ENCODE measurements at places on chromosomes 5 and 9. TPM values are rescaled to one million over a fixed set of nuclear protein-coding genes. Genes with fewer than 3 reads are reported as not detected.

DNA sequence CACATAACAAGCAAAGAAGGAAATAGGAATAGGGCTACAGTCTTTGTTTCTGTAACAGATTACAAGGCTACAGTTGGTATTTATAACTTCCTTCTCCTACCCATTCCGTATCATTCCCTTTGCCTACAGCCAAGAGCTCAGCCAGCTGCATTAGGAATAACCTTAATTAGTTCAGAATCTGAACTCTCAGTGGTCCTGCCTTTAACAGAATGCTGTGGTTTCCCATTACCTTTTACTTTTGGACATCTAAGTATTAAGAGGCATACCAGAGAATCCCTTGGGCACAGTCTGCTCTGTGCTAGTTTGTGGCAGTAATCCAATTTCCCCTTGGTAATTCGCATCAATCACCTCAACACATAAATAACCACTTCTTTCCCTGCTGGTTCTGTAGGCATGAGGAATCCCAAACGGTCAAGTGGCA, 44.2 kb downstream of the PKD2L2 start:
- peaks cover 17% of the 10 kb centered on the region for H3K36me3 ChIP-seq
- no peak overlapping the region for H3K4me3 ChIP-seq
- H3K27ac ChIP-seq: no peak overlapping the region

DNA sequence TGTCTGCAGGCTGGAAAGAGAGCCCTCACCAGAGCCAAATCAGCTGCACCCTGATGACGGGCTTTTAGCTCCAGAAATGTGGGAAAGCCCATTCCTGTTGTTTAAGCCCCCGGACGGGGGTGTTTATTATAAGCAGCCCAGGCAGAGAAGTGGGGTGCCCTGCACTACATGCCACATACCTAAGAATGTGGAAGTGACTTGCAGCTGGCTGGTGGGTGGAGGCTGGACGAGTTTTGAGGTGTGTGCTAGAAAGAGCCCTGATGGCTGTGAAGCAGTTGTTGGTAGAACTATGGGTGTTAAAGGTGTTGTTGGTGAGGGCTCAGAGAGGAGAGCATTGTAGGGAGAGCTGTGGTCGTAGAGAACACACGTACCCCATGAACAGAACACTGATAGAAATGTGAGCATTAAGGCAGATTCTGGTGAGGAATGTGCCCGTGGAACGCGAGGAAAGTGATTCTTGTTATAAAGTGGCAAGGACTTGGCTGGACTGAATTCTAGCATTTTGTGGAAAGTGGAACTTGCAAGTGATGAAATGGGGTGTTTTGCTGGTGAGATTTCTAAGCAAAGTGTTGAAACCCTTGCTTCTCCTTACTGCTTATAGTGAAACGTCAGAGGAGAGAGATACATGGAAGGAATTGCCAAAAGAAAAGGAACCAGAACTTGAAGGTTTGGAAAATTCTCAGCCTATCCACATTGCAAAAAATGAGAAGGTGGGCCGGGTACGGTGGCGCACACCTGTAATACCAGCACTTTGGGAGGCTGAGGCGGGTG, 38.9 kb downstream of the AHRR start:
- no peak for DNase-seq
- peaks cover 19% of the 10 kb centered on the region for H3K27me3 ChIP-seq
- no peak overlapping the region for H3K27ac ChIP-seq
- no peaks in the 10 kb centered on the region for H3K4me1 ChIP-seq
- no peak overlapping the region for H3K4me3 ChIP-seq
- H3K36me3 ChIP-seq: peaks cover 6% of the 10 kb centered on the region

DNA sequence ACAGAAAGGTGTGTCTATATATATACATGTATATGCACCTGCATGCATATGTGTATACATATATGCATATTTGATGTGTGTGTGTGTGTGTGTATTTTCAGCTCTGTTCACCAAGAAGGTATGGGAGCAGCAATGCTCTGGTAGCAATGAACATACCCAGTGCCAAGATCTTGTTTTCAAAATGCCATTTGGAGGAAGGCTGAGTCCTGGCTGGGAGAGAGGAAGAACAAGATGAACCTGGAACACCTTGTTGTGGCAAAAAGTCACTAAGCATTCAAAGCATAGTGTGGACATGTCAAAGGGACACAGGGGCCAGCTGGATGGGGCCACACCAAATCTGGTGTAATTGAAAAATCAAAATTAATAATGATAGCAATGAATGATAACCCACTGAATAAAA, 31.8 kb upstream of the NEK6 start:
- H3K36me3 ChIP-seq: peaks cover 7% of the 10 kb centered on the region
- H3K4me1 ChIP-seq: peaks cover 43% of the 10 kb centered on the region
- no peak for DNase-seq
- no peak overlapping the region for H3K27ac ChIP-seq
- no peak overlapping the region for H3K4me3 ChIP-seq

DNA sequence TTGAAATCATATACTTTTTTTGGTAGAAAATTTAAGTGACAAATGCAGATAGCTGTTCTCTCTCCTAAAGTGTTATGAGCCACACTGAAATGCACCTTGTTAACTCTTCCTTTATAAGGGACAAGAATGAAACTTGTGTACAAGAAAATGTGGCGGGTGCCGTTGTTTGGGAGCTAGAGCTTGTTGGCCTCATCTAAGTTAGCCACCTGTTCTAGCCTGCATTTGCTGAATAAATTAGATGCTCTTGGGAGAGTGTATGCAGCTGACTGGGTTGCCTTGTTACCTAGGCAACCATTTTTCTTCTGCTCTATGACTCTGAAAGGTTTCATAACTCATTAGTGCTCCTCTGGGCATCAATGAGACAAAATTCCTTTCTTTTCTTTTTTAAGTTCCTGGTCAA, 174.3 kb downstream of the TAF11L14 start:
- no peaks in the 10 kb centered on the region for H3K4me1 ChIP-seq
- H3K36me3 ChIP-seq: no peaks in the 10 kb centered on the region
- H3K27ac ChIP-seq: no peak overlapping the region
- no peak overlapping the region for H3K4me3 ChIP-seq
- no peaks in the 10 kb centered on the region for H3K27me3 ChIP-seq
- DNase-seq: no peak

GRCh38 chr5:159786901-159787691, 129.2 kb upstream of the ADRA1B start:
- no peak overlapping the region for H3K4me3 ChIP-seq
- H3K27ac ChIP-seq: no peak overlapping the region
- H3K36me3 ChIP-seq: no peaks in the 10 kb centered on the region

DNA sequence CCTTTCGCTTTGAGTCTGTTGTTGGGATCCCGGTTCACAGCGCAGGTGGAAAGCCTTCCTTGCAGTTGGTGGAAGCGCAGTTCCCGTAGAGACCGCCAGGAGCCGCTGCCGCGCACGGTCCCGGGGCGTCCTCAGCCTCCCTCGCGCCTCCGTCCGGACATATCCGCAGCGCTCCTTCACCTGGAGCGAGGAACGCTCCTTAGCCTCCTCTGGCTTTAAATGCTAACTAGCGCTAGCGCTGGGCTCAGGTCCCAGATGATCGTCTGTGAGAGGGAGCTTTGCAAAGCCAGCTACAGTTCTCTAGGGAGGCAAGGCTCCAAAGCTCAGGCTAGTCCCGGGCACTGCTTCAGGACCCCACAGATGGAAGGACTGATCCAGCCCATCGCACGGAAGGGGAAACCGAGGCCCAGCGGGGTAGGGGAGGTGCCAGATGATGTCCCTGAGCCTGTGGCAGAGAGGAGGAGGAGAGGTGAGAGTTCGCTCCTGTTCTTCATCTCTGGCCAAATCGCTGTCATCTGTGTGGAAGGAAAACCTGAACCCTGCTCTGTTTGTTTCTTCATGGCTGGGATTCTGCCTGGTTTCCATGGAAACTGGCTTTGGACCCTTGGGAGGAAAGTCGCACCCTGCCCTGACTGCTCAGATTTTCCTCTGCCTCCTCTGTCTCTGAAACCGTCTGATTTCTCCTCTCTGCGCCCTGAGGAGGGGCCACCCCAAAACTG, 31.4 kb downstream of the COL15A1 start:
- peak; percentile 84 for DNase-seq
- H3K27me3 ChIP-seq: peaks cover 23% of the 10 kb centered on the region
- H3K27ac ChIP-seq: no peak overlapping the region
- peaks cover 7% of the 10 kb centered on the region for H3K4me1 ChIP-seq
- H3K4me3 ChIP-seq: no peak overlapping the region

GRCh38 chr5:126984632-126985031, 45.7 kb downstream of the MARCHF3 start:
- H3K4me1 ChIP-seq: no peaks in the 10 kb centered on the region
- no peak overlapping the region for H3K4me3 ChIP-seq
- no peaks in the 10 kb centered on the region for H3K36me3 ChIP-seq
- DNase-seq: no peak
- H3K27ac ChIP-seq: no peak overlapping the region

- no peak overlapping the region for H3K27ac ChIP-seq
- H3K36me3 ChIP-seq: no peaks in the 10 kb centered on the region
- no peaks in the 10 kb centered on the region for H3K27me3 ChIP-seq
- H3K4me3 ChIP-seq: no peak overlapping the region
- no peaks in the 10 kb centered on the region for H3K4me1 ChIP-seq
Observed at GRCh38 chr5:29950416-29951145, 1242.9 kb upstream of the CDH6 start.

DNA sequence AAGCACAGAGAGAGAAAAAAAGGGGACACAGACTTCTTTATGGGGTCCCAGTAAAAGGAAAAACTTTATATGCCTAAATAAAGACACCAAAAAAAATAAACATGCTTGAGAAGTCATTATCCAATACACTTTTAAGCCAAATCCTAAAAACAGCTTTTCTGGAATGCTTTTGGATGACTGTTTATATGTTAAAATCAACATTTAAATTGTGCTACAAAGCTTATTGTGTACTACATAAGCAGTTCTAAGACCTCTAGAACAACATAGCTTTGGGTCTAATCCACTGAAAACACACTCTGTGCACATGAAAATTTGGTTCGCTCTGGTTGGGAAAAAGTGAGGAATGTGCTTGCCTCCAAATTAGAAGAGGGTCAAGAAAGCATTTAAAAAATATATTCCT, 92.5 kb downstream of the EBF1 start:
- H3K36me3 ChIP-seq: peaks cover 11% of the 10 kb centered on the region
- H3K27ac ChIP-seq: no peak overlapping the region
- H3K4me3 ChIP-seq: no peak overlapping the region
- H3K27me3 ChIP-seq: peaks cover 13% of the 10 kb centered on the region
- peaks cover 39% of the 10 kb centered on the region for H3K4me1 ChIP-seq

DNA sequence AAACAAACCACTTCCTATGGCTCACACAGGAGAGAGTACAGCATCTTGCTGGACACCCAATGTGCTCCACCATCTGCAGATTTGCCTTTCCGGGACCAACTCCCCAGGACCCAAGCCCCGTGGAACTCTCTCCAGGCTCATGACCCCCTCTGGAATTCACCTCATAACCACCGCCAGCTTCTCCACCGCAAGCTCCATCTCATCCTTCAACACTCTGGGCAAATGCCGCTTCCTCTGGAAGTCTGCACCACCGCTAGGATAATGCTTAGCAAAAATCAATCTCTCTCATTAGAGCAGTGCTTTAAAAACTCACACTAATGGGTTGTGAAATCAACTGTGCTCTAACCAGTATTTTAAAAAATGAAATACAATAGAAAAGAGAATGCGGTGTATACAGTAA, 150.0 kb downstream of the COL23A1 start:
- H3K4me3 ChIP-seq: no peak overlapping the region
- peaks cover 12% of the 10 kb centered on the region for H3K27me3 ChIP-seq
- H3K27ac ChIP-seq: no peak overlapping the region

- no peaks in the 10 kb centered on the region for H3K27me3 ChIP-seq
- H3K36me3 ChIP-seq: peaks cover 29% of the 10 kb centered on the region
- no peak for DNase-seq
- no peak overlapping the region for H3K4me3 ChIP-seq
Observed at GRCh38 chr9:93525476-93525875, 50.9 kb upstream of the PHF2 start.

- no peak overlapping the region for H3K4me3 ChIP-seq
- H3K4me1 ChIP-seq: no peaks in the 10 kb centered on the region
- no peaks in the 10 kb centered on the region for H3K36me3 ChIP-seq
- no peaks in the 10 kb centered on the region for H3K27me3 ChIP-seq
Observed at GRCh38 chr5:44769877-44770209, 38.9 kb upstream of the MRPS30 start.

- no peaks in the 10 kb centered on the region for H3K27me3 ChIP-seq
- no peak overlapping the region for H3K27ac ChIP-seq
- no peak for DNase-seq
- H3K36me3 ChIP-seq: no peaks in the 10 kb centered on the region
- peaks cover 15% of the 10 kb centered on the region for H3K4me1 ChIP-seq
Observed at GRCh38 chr5:116658830-116659229, 84.2 kb upstream of the SEMA6A start.

DNA sequence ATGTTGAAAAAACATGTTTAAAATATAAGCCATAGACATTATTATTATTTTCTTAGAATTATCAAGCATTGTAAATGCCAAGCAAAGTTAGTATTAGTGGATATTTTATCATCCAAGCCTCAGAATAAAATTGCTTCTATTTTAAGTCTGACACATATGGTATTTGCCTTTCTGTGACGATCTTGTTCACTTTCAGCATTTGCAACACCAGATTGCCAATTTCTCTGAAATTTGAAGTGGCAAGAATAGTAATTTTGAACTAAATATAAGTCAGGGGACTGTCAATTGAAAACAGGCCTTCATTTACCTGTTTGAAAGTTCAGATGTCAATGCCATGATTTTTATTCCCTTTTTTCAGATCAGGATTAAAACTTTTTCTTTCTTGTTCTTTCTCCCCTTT, 1233.6 kb upstream of the CDH18 start:
- no peak overlapping the region for H3K27ac ChIP-seq
- no peak overlapping the region for H3K4me3 ChIP-seq
- H3K36me3 ChIP-seq: no peaks in the 10 kb centered on the region
- no peaks in the 10 kb centered on the region for H3K4me1 ChIP-seq

GRCh38 chr9:135813671-135814290, 93.6 kb downstream of the CAMSAP1 start:
- no peaks in the 10 kb centered on the region for H3K27me3 ChIP-seq
- no peak for DNase-seq

- peaks cover 28% of the 10 kb centered on the region for H3K4me1 ChIP-seq
- H3K4me3 ChIP-seq: no peak overlapping the region
- no peak for DNase-seq
- H3K27me3 ChIP-seq: no peaks in the 10 kb centered on the region
- H3K36me3 ChIP-seq: peaks cover 17% of the 10 kb centered on the region
Observed at GRCh38 chr9:129561594-129562281, 59.2 kb downstream of the C9orf50 start.

SHB gene
- 8.7 TPM for total RNA-seq

NEUROG1 gene
- not detected for total RNA-seq

TAF1L gene
- total RNA-seq: not detected

ANKRD31 gene
- total RNA-seq: 1.5 TPM

HINT1 gene
- 232 TPM for total RNA-seq

SEMA5A gene
- total RNA-seq: 0.52 TPM

LOX gene
- total RNA-seq: 8.7 TPM

ORM2 gene
- total RNA-seq: not detected

SH3TC2 gene
- total RNA-seq: 60.3 TPM

WDR38 gene
- not detected for total RNA-seq

Measured in Calu3 (cell line).